NCI-H510A (cell line): ENCODE measurements at places on chromosomes 1 and 21.

DNA sequence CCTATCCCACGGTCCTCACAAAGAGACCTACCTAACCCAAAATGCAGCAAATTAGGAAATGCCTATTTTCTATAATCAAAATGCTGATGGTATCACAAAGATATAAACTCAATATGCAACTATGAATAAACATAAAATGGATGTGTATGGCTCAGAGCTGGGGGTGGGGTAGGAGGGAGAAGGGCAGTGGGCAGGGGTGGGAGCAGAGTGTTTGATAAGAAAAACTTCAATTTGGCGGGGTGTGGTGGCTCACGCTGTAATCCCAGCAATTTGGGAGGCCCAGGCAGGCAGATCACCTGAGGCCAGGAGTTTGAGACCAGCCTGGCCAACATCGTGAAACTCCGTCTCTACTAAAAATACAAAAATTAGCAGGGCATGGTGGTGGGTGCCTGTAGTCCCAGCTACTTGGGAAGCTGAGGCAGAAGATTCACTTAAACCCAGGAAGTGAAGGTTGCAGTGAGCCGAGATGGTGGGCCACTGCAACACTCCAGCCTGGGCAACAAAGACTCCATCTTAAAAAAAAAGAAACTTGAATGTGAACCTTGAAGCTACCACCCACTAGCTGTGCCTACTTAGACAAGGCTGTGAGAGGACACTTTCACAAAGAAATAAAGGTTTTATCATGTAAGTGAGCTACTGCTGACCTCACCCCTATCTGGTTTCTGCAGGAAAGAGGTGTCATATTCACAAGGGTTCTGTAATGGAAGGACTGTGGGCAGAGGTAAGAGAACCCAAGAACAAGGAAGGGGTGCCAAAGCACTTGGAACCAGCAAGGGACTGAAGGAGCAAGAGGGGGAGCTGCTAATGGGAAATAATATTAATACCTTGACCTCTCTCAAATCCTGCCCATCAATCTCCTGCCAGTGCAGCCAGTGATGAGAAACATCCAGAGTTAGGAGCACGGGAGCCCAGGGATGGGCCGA, 53.0 kb downstream of the HLCS start:
- no peak for DNase-seq

- no peak for DNase-seq
Measured at GRCh38 chr1:156828400-156829124, 11.9 kb upstream of the SH2D2A start.

GRCh38 chr1:35190784-35191183, 2.2 kb downstream of the SFPQ start:
- no peak for DNase-seq

DNA sequence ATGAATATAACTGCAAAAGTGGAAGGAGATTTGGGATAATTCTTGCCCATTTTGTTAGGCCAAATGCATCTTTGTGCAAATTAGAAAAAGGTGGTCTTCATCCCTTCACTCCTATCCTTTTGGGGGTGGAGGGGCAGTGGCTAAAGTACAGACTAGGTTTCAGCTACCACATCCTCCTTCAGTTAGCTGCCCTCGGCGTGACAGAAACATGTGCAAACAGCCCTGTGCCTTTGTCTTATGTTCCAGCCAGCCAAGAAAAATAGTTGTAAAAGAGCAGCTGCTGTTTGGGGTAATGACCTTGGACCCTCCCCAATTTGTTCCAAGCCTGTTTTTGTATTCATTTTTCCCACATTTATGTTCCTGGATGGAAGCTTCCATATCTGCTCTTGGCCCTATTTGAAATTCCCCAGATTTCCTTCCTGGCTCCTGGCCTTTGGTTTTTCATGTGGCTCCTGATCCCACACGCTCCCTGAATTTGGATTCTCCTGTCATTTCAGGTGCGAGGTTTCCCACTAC, 8.3 kb upstream of the LGALS8 start:
- DNase-seq, result peak; percentile 30

- no peak for DNase-seq
Measured at GRCh38 chr21:28834335-28835238, 158.1 kb downstream of the LTN1 start.

DNA sequence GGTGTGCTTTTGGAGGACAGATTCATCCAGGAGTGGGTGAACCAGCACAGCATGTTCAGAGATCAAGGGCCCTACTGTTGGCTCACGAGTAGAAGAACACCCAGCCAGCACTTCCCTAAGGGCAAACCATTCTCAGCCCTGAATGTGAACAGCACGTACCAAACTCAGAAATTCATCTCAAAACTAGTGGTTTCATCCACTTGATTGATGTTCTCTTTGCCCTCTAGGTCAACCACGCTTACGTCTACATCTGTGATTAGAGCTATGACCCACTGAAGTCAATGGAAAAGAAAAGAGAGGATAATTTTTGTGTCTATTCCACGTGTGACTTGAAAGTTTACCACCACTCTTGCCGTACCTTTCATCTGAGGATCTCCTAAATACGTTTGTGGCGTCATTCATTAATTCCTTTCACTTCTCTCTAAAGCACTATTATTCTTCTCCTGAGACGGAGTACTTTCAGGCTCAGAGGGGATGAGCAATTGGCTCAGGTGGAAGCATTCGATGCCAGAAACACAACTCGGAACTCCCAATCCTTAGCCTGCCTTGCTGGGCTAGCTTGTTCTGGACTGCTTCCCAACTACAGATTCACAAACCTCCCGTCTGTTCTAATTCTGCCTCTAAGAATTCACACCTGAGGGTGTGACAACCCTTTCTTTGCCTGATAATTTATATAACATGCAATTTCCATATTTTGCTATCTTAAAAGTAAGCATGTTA, 57.3 kb upstream of the HIVEP3 start:
- no peak for DNase-seq

- no peak for DNase-seq
Measured at GRCh38 chr21:33373451-33373850, 29.8 kb upstream of the IFNGR2 start.

DNA sequence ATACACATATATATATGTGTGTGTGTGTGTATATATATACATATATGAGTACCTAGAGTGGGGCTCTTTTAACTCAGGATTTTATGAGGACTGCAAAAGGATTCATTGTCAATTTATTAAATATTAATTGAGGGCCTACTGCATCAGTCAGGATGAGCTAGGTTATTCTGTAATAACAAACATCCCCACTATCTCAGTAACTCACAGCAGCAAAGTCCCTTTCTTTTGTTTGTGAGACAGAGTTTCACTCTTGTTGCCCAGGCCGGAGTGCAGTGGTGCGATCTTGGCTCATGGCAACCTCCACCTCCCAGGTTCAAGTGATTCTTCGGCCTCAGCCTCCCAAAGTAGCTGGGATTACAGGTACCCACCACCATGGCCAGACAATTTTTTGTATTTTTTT, 63.8 kb upstream of the FAM20B start:
- DNase-seq, result no peak

DNA sequence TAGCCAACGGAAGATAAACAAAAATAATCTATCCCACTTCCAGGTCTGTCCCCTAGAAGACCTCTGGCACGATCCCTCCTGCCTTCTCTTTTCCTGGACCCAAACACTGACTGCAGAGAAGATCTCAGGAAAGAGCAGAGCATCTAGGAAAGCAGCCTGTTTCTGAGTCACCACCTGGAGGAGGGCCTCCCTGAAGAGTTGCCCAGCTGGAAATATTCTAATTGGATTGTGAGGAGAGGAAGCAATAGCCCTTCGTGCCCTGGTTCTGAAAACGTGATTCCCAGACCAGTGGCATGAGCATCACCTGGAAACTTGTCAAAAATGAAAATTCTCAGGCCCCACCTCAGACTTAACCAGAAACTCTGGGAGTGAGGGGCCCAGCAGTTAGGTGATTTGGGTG, 411.1 kb downstream of the SETD4 start:
- DNase-seq, result peak; percentile 29

DNA sequence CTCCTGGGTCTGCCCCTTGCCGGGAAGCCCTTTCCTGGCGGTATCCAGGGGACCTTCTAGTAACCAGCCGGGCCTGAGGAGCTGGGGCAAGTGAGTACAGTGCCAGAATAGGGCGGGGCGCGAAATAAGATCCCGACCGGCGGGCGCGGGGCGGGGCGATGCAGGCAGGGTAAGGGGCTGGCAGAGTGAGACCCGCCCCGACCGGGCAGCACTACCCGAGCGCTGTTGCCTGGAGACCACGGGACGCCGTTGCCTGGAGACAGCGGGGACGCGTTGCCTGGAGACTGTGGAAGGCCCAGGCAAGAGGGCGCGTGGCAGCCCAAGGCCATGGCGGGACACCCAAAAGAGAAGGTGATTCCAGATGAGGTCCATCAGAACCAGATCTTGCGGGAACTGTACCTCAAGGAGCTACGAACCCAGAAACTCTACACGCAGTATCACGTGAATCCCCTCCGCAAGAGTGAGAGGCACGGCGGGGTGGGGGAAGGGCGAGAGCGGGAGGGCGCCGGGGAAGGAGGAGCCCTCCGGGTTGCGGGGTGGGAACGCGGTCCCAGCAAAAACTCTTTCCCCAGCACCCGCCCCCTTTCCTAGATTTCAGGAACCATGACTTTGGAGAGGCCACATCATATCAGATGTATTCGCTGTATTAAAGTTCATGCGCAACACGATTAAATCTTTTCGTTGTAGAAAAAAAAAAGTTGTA, 24.3 kb downstream of the EBNA1BP2 start:
- peak; percentile 100 for DNase-seq

DNA sequence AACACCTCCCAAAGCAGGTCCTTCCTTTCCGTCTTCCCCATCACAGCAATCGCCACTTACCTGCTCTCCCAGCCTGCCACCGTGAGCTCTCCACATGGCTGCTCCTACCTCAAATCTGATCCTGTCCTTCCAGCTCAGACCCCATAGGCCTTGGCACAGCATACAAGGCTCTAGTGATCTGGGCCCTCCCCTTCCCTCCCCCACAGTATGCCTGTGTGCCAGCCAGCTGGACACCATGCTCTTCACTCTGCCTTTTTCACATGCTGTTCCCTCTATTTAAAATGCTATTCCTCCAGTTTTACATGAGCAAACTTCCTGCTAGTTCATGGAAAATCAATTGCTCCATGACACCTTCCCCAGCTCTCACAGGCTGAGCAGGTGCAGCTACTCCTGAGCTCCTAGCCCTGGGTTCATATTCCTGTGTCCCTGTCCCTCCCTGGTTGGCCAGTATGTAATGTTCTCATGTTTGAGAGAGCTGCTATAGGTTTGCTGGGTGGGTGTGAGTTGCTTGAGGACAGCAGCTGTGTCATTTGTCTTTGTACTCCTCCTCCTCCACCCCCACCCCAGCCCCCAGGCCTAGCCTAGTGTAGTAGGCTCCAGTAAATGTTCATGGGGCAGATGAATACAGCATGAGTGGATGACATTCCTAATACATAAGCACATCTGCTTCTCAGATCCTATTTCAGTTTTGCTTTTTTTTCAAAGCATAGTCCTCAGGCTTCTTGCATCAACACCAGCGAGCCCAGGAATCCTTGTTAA, 6.3 kb upstream of the TNNT2 start:
- peak; percentile 96 for DNase-seq

DNA sequence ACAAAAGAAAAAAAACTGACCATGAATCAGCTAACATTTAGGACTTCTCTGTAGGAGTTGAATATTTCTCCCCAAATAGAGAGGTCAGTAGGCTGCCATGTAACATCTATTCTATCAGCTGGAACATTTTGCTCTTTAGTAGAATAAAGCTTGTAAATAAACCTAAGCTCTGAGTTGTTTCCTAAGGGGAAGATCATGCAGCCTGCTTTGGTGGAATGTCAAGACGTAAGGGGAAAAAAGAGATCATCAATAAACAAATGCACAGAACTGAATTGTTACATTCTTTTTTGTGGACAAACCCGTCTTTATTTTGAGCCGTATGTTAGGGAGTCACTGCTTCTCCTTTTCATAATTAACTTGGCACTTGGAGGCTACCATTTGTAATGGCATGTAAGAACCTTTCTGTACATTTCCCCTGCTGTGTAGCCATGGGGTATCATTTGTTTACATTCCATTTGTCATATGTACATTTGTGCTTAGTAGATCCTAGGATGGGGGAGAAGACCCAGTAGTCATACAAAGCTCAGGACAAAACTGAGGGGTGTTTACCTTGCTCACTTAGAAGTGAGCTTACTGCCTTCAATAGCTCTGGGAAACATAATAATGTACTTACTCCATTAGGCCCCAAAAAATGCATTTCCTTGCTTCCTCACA, 10.8 kb upstream of the PALMD start:
- no peak for DNase-seq

- no peak for DNase-seq
Measured at GRCh38 chr1:98490099-98490498, 171.4 kb upstream of the SNX7 start.
